ENCODE measurements at places on chromosomes 11 and 22.

GRCh38 chr11:36744375-36745168, 146.5 kb upstream of the RAG2 start:
- DNase-seq: peak; percentile 15

DNA sequence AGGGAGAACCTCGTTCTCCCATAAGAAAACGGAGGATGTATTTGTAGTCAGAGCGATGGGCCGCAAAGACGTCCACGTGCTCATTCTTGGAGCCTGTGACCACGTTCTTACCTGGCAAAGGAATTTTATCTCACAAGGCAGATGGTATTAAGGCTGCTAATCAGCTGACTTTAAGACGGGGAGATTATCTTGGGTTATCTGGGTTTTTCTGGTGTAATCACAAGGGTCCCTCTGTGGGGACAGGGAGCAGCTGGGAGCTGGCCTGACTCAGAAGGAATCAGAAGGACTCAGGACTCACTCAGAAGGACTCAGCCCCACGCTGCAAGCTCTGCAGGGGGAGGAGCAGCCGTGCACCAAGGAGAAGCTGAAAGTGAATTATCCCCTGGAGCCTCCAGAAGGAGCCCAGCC, 7.5 kb upstream of the SIGIRR start:
- no peak for DNase-seq

GRCh38 chr11:76849376-76849775, 11.3 kb upstream of the ACER3 start:
- no peak for DNase-seq

- no peak for DNase-seq
Measured at GRCh38 chr11:83956119-83956697, 670.0 kb upstream of the CCDC90B start.

- no peak for DNase-seq
Measured at GRCh38 chr11:71999798-72000197, 1.1 kb downstream of the IL18BP start.

- DNase-seq: no peak
Measured at GRCh38 chr11:128323381-128323780, 264.0 kb downstream of the ETS1 start.

DNA sequence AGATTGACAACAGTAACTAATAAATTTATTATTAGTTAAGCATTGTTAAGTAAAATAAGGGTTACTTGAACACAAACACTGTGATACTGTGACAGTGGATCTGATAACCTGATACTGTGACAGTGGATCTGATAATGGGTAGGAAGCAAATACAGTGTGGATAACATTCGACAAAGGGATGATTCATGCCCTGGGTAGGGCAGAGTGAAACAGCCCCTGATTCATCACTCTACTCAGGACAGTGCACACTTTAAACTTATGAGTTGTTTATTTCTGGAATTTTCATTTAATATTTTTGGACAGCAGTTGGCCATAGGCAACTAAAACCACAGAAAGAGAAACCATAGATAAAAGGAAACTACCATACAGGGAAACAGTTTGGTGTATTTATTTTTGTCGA, 60.8 kb upstream of the CTSC start:
- no peak for DNase-seq

DNA sequence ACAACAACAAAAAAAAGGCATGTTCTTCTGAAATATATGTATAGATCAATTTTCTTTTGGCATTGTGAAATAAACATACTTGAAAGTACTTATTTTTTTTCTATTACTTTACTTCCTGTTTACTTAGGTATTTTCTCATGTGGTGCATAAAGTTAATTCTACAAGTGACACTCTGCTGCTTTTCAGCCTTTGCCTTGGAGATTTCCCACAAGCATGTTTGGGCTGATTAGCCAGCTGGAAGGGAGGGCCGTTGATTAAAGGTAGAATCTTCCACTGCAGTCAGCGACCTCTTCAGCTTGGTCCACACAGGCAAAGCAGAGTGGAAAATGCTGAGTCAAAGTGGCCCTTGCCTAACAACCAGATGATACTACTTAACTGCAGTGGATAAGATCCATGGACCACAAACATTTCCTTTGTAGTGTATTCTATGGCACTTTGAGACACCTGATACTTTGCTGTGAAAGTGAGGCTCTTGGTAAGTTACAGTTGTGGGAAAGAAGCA, 176.0 kb downstream of the ARHGAP42 start:
- DNase-seq: no peak

GRCh38 chr11:119618208-119618909, 110.6 kb downstream of the NECTIN1 start:
- no peak for DNase-seq

- DNase-seq: no peak
Measured at GRCh38 chr11:94271885-94272372, 32.5 kb upstream of the IZUMO1R start.

DNA sequence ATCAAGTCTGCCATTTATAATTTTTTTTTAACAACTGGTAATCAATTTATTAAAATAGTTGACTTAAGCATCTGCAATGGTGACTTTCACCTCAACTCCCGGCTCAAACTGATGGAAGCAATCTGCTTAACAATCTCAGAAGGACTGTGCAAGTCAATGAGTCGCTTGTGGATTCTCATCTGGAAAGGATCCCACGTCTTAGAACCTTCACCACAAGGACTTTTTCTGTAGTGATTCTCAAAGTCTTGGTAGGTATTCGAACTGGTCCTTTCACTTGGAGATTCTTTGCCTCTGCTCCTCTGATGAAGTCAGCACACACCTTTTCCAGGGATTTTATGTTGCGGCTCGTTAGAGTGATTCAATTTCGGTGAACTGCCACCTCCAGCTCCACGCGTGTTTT, 7.3 kb downstream of the RSF1 start:
- no peak for DNase-seq

- DNase-seq: no peak
Measured at GRCh38 chr11:43832536-43832935, 48.1 kb upstream of the ALKBH3 start.

DNA sequence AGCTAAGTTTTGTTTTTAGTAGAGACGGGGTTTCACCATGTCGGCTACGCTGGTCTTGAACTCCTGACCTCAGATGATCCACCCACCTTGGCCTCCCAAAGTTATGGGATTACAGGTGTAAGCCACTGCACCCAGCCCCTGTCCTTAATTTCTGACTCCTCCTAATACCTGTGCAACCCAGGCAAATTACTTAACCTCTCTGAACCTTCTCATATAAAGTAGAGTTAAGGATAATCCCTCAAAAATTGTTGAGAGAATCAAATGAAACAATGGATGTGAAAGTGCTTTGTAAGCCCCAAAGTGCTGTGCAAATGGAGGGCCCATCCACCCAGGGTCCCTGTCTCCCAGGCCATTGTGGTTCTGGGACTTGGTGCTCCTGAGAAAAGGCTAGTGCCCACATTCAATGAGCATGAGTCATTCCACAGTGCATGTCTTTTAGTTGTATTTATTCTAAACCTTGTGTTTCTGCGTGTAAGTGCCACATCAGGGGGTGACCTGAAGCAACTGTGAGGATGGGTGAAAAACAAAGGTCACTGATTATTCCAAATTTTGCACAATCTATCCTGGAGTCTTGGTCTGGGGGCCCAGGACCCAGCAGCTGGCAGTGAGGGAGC, 61.4 kb upstream of the PTPRJ start:
- DNase-seq: no peak

DNA sequence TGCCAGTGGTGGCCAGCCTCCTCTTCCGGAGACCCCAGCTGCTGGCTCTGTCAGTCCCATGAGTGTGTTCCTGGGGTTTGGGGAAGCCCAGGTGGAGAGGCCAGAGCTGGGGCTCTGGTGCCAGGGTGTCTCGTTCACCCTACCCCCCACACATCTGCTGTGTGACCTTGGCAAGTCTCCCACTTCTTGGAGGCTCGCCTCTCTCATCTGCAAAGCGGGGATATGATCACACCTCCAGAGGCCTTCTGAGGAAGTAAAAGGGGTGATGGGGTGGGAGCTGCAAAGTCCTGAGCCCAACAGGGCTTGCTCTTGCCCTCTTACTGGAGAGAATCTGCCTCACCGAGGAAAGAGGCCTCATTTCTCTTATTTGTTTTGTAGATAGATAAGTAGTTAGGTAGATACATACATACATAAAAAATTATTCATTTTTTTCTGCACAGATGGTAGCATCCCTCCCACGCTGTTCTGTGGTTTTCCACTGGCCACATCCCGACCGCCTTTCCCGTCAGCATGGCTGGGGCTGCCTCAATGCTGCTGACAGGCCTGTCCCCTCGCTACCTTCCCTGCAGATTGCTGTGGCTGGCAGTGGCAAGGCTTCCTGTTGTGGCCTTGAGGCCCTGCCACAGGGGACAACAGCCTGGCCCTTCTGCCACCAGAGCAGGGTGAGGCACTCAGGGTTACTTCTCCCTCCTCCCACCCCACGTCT, 23.9 kb downstream of the MYO7A start:
- peak; percentile 79 for DNase-seq

DNA sequence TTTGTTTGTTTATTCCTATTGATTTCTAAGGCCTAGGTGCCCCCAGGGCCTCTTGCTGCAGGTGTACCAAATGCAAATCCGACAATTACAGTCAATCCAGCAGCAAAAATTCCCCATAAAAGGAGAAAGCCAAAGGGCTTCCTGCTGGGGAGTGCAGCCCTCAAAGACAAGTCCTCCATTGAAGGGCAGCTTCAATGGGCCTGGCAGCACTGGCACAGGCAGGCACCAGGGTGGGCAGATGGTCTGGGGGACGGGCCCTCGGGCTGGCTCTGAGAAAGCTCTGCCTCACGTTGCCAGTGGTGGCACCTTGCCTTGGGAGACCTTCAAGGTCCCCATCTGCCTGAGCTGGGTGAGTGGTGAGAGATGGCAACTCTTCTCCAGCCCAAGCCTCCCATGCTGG, 128.0 kb downstream of the DSCAML1 start:
- peak; percentile 83 for DNase-seq

GRCh38 chr11:118619444-118620197, 12.2 kb downstream of the PHLDB1 start:
- DNase-seq: no peak

Measured in NCI-H1105 (cell line).